RPMI7951 (cell line): ENCODE measurements at places on chromosomes 12 and 14. TPM values are rescaled to one million over a fixed set of nuclear protein-coding genes. Genes with fewer than 3 reads are reported as not detected.

HPD gene
- not detected in 2 replicates for total RNA-seq

CBLN3 gene
- 0.72 and 1.3 TPM in 2 replicates for total RNA-seq

TAS2R13 gene
- total RNA-seq = 0.20 and 0.48 TPM in 2 replicates

LBHD2 gene
- not detected in 2 replicates for total RNA-seq

DNA sequence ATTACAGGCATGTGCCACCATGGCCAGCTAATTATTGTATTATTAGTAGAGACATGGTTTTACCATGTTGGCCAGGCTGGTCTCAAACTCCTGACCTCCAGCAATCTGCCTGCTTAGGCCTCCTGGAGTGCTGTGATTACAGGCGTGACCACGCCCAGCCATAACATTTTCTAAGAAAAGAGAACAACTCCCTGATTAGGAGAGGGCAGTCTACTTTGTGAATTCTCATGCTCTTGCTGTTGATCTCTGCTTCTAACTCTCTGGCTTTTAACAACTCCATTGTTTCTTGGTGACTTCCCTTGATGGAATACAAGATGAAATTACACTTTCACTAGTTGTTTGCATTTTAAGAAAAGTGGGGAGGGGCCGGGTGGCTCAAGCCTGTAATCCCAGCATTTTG lies 33.6 kb downstream of the SSH1 start:
- DNase-seq = peak; percentile 48

DNA sequence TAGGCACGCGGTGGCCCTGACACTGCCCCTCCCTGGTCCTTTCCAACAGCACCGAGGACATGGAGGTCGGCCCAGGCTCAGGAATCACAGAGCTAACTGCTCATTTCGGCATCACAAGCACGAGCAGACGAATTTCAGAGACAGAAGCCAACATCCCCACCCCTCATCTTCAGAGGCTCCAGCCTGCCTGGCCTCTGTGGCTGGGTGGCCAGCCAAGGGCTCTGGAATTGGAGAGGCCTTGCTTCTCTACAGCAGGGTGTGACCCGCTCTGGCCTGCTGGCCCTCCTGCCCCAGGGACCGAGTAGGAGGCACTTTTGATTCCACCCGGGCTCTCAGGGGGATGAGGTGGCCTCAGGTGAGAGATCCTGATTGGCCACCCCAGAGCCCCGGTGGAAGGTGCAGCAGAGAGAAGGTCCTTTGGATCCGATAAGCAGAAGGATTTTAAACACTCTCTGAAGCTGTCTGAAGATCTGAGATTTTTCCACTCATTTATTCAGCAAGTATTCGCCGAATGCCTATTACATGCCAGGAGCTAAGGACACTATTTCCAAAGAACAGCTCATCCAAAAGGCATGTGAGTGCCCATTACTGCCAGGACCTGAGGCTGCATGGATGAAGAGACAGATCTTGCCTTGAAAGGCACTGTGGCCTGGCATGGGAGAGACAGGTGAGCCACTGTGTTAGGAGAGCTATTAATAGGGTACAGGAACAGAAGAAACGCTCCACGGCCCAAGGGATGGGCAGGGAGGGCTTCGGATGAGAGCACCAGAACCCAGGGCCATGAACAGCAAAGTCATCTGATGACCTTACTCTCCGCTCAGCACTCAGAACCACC lies 10.2 kb downstream of the BAG5 start:
- DNase-seq = peak; percentile 58

- no peak for DNase-seq
These were observed 418 bp downstream of the AMN1 start for GRCh38 chr12:31728289-31728916.

- DNase-seq = peak; percentile 84
These were observed 13.5 kb upstream of the FLRT2 start for GRCh38 chr14:85516239-85517113.

DNA sequence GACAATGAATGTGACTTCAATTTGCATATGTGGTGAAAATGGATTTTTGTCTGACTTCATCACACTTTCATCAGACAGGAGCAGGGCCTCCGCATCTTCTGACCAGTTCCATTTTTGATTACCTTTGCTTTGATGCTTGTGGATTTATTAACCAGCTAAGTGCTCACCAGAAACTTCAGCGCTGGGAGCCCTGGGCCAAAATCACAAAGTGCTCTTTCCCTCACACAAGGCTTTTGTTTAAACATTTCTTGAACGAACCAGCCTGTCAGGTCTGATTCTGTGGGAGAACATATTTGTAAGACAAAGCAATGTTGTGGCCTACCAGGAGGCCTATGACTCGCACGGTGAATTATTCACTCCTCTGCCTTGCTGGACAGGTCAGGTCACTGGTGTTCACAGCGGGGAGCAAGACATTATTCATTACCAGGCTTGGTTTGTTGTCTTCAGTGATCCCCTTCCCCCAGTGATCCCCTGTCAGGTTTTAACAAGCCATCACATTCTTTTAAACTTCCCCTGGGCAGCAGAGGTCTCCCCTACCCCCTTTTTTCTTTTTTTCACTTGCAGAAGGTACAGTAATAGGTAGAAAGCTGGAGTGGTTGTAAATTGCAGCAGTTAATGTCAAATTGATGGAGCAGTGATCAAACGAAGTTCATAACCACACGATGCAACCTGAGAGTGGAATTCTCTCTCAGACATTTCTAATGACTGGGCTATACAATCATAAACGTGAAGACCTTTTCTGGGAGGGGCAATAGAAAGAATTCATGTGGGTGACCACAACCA lies 167.5 kb upstream of the PRICKLE1 start:
- peak; percentile 88 for DNase-seq

GRCh38 chr12:94260717-94261116 lies 112.3 kb downstream of the PLXNC1 start:
- DNase-seq = no peak

GRCh38 chr12:29782871-29783772 lies 620 bp downstream of the TMTC1 start:
- no peak for DNase-seq

- DNase-seq = no peak
These were observed 583.1 kb upstream of the SEL1L start for GRCh38 chr14:82116721-82117120.

DNA sequence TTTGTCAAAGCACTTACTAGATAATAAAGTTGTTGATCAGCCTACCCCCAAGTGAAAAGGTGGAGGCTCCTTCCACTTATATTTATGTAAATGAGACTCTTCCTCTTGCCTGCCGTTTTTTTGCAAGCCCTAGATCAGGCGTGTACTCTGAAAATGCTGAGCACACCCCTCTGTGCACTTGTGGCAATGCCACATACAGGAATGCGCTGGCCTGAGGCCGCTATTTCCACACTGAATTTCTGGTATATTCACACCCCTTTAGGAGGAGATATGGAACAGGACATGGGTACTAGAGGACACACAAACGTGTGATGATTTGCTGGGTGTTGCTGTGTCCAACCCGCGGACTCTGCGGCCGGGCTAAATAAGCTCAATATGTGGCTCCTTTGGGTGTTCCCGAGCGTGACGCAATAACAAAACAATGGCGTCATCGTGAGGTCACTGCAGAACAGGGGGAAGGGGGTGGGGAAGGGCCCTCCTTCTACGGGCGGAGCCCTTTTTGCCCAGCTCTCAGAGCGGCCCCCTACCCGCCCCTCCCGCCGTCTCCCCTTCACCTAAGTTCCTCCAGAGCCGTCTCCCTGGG lies 554 bp upstream of the TSPAN31 start:
- DNase-seq = no peak

- no peak for DNase-seq
These were observed 1314.6 kb upstream of the TMEM132C start for GRCh38 chr12:126952096-126953007.

DNA sequence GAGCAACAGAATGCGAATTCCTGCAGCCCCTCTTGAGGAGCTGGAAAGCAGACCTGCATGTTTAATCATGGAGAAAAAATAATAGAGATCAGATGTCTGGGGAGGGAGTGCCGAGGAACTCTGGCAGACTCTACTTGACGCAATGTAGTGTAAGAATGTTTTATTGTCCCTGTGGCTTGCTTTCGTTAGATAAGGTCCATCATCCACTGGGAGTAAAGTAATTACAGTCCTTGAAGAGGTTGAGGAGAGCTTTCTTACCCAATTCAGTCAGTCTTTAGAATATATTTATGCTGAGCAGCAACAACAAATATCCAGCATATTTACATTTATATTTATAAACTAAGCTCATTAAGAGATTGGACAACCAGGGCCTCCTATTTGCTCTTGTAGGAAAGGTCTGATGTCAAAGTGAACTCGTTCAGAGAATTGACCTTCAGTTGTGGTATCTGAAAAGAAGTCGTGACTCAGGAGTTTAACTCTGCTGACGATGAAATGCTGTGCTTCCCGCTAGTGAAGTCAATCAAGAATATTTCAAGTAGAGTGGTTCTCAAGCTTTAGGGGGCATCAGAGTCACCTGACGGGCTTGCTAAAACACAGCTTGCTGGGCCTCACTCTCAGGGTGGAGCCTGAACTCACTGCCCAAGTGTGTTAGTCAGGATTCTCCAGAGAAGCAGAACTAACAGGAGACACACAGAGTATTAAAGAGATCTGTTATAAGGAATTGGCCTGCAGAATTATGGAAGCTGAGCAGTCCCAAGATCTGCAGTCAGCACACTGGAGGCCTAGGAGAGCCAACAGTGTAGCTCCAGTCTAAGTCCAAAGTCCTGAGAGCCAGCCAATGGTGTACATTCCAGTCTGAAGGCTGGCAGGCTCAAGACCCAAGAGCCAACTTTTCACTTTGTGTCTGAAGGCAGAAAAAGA lies 139.3 kb upstream of the LMNTD1 start:
- no peak for DNase-seq

DNA sequence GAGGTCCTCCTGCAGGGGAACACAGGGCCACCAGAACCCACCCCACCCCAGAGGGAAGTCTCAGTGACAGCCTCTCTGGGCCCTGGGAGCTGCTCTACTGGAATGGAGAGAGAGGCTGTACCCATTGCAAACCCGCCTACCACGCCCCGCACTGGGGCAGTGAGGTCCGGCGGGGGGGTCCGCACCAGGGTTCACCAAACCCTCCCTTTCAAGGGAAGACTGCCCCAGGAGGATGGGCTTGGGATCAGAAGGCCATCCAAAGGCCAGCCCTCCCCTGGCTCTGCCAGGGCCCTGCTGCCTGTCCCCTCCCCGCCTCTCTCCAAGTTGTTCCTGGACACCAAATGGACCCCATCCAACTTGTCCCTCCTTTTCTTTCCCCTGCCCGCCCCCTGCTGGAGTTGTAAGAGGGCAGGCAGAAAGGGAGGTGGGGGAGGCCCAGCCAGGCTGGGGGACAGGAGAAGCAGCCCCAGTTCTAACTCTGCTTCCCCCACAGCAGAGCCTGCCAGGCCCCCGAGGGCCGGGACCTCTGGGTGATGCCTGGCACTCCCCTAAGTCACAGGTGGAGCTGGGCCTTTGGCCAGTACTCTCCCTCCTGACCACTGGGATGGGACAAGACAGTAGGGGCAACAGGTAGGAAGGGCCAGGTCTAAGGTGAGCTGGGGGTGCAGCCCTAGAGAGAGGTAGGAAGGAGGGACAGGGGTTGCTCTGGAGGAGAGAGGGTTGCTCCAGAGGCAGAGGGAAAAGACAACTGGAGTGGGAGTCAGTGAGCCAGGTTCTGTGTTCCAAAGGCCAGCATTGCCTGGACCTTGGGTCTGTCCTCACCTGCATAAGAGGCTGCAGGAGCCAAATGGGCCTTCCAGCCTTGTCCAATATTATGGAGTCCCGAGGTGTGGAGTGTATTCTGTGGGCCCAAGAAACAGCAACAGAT lies 3.2 kb upstream of the DIO3 start:
- DNase-seq = no peak
